ENCODE measurements at places on chromosomes 7 and 10.

DNA sequence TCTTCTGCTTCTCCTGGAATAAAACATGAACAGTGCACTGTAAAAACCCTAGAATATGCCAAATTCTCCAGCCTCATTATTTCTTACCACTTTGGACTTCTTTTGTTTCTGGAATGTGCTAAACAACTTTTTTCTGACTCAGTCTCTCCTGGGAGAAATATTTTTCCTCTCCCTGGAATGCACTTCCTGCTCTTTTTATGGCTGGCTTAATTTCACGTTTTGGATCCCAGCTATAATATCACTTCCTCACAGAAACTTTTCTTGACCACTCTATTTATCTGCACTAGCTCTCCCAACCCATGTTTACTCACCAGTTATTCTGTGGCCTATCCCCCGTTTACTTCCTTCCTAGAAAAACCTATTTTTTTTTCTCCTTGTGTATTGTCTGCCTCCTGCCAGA, 26.7 kb downstream of the ABCB5 start:
- no peak for DNase-seq

- no peak for DNase-seq
These were observed 16.3 kb downstream of the MSRB2 start for GRCh38 chr10:23111517-23112286.

GRCh38 chr7:81682873-81683272, 87.0 kb downstream of the HGF start:
- DNase-seq, result no peak

GRCh38 chr7:47779341-47779771, 168.9 kb downstream of the PKD1L1 start:
- DNase-seq, result no peak

DNA sequence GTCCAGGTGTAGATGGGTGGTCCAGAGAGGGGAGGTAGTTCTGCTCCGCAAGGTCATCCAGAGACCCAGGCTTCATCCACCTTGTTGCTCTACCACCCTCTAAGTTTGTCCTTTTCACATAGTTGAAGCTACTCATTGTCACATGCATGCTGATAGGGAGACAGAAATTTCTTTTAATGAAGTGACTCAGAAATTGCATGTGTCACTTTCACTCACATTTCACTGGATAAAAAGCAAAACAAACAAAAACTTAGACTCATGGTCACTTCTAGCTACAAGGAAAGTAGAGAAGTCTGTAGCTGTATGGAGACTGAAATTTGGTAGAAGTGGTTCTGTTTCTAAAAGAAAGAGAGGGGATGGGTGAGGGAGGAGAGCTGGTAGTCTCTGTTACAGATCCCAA, 161.9 kb downstream of the SORCS3 start:
- DNase-seq, result no peak

DNA sequence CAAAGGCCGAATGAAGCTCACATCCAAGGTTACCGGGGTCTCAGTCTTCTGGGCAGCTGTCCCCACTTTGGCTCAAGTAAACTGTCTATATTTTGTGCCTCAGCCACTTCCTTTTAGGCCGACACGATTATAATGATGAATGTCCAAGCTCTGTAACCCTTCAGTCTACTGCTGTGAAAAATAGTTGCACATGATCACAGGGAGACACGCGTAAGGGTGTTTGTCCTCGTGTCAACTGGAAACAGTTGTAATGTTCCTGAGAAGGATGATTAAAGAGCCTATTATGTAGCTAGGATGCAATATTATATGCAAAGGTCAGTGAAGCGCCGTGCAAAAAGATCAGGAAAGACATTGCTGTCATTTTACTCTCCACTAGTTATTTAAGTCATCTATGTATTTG, 559.9 kb downstream of the SDK1 start:
- no peak for DNase-seq

GRCh38 chr10:62911210-62911963, 95.2 kb upstream of the EGR2 start:
- DNase-seq, result no peak

- no peak for DNase-seq
These were observed 148.8 kb upstream of the NPY start for GRCh38 chr7:24135003-24135817.

GRCh38 chr7:75872073-75872782, 6.6 kb upstream of the RHBDD2 start:
- no peak for DNase-seq

- no peak for DNase-seq
These were observed 555.2 kb downstream of the REEP3 start for GRCh38 chr10:64076322-64076940.
